ENCODE measurements at places on chromosomes 2 and 18.

DNA sequence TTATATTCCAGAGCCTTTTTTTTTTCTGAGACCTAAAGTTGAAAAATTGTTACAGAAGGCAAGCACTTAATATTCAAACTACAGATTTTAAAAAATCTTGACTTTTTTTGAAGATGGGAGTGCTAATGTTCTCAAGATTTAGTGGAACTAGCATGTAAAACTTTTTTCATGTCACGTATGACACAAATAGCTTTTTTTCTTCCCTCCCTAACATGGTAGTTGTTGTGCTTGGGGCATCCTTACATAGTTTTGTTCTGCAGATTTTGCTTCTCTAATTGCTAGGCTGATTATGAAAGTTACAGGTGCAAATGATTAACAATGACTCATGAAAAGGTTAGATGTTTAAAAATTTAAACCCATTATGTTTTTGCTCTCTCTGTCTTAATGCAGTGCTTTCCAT, 3.0 kb downstream of the EML6 start:
- no peak for DNase-seq

- DNase-seq: no peak
Measured at GRCh38 chr2:40129725-40130124, 322.2 kb downstream of the SLC8A1 start.

DNA sequence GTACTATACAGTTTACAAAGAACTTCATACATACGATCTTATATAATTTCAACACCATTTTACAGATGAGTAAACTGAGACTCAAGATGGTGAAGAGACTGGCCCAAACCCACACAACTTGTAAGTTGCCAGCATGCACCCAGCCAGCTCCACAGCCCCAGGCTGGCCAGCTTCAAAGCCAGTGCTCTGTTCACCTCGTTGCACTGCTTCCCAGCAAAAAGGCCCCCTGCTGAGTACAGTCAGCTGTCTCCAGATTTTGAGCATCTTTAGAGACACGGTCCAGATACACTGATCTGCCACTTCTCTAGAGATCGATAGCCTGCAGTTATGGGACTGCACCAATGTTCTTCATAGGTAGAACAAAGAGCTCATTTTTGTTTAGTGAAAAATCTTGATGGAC, 257.2 kb upstream of the CHAC2 start:
- DNase-seq: no peak

DNA sequence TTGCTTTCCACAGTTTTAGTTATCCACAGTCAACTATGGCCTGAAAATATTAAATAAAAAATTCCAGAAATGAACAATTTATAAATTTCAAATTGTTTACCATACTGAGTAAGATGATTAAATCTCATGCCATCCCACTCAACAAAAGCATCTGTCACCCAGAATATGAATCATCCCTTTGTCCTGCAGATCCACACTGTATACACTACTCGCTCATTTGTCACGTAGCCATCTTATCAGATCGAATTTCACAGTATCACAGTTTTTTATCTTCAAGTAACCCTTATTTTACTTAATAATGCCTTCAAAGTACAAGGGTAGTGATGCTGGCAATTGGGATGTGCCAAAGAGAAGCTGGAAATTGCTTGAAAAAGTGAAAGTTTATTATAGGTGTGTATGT, 291.8 kb upstream of the LRATD1 start:
- no peak for DNase-seq

DNA sequence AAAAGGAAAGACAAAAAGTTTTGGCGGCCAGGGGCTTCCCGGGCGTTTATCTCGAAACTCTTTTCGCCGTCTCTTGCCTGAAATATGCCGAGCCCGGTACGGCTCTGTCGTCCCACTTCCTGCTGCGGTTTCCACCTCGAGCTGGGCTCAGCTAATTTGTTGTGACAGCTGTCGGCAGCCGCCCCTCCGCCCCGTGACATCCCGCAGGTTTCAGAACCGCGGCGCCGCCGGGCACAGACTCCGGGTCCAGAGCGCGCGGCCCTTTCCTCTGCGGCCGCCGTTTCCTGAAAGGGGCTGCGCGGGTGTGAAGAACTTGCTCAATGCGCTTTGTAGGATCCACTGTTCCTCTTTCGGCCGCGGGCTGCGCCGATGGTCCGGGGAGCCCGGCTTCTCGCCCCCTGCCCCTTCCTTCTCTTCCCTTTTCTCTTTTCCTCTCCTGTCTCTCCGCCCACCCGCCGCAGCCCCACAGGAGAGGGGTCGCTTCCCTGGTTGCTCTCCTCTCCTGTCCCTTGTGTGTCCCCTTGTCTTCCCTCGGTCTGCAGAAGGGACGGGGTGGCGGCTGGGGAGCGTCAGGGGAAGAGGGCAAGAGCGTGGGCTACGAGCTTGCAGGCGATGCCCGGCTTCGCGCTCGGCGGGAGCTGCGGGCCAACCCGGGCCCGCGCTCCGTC, 648 bp downstream of the ARID5A start:
- peak; percentile 53 for DNase-seq

- DNase-seq: no peak
Measured at GRCh38 chr2:60302377-60303126, 250.9 kb downstream of the BCL11A start.

GRCh38 chr18:56775701-56776100, 124.5 kb downstream of the WDR7 start:
- no peak for DNase-seq

- DNase-seq: no peak
Measured at GRCh38 chr2:71212336-71212735, 14.6 kb downstream of the PAIP2B start.

- DNase-seq: no peak
Measured at GRCh38 chr2:27238976-27239375, 21.8 kb downstream of the CAD start.

DNA sequence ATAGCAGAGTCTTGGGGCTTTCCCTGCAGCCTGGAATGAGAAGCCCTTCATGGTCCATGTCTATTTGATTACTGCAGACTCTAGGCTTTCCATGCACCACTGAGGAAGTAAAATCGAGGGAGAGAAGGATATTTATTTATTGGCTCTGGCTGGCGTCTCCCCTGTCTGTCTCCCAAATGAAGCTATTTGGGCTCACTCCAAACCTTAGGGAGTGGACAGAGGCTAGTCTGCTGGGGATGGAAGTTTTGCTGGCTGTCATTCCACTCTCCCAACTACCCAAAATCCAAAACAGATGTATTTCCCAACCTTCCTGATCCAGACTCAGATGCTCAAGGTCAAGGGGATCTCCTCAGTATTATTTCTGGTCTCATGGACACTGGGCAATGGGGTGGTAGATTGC, 33.7 kb downstream of the TMEM17 start:
- no peak for DNase-seq

DNA sequence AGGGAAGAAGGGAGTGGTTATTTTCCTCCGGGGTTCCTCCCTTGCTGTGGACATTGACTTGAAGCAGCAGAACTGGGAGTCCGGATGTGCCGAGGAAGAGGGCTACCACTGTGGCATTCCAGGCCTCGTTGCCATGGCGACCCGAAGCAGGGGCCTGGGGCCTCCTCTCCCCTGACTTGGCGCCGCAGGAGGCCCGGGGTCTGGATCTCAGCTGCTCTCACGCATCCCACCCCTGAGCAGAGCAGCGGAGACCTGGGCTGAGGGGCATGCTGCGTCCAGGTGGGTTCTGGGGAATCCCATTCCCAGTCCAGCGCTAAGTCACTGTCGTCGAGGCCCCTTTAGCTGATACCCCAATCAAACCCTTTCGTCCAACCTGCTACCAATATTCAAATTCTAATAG, 100.2 kb downstream of the BCL11A start:
- no peak for DNase-seq

DNA sequence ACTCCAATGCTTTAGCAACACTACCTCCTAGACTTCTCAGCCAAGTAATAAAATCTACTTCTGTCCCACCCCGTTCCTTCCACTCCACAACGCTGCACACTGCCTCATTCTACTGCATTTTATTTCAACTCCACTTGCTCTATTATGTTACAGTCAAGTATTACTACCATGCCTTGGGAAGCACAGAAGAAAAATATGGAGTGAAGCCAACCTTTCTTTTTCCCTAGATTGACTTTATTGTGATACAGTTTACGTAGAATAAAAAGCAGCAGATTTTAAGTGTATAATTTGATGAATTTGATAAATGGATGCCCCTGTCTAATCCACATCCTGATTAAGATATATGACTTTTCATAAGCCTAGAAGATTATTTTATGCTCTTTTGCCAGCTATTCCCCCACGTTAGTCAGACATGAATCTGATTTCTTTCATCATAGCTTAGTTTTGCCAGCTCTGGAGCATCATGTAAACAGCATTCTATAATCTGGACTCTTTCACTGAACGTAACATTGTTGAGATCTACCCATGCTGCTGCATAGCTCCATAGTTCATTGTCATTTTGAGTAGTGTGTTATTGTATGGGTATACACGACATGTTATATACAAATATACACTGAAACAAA, 676.8 kb upstream of the RAB6C start:
- no peak for DNase-seq

- DNase-seq: no peak
Measured at GRCh38 chr2:25920336-25920735, 42.0 kb upstream of the ASXL2 start.

GRCh38 chr18:62102221-62102620, 84.6 kb downstream of the PIGN start:
- no peak for DNase-seq

DNA sequence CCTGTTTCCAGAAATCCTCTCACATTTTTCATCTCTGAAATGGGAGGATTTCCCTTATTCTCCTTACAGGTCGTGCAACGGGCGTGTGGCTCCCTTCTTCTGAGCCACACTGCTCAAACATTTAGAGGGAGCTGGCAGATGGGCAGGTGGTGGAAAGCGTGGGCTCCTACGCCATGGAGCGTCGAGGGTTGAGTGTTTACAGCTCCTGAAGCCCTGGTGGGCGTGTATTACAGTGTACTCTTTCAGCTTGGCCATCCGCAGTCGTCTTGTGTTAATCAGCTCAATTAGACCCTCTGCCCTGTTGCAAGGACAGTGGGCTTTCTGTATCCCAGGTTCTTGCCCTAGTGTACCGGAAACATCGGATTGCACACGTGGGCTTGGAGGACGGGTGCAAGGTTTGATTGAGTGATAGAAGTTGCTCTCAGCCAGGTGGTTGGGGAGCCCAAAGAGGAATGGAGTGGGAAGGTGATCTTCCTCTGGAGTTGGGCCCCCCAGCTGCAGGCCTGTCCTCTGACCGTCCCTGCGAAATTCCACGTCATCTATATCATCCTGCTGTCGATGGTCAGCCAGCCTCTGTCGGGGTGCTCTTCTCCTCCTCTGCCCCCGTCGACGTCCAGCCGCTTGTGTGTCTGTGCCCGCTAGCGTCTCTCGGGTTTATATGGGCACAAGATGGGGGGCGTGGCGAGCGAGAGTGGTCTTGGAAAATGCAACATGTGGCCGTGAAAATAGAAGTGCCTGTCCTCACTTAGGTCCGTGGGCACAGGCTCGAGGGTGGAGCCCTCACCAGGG, 120.3 kb upstream of the DSEL start:
- no peak for DNase-seq
